ENCODE measurements at places on chromosomes 3 and 15.
A peak's percentile ranks its signal among the peaks of the same experiment; 100 is the strongest.

DNA sequence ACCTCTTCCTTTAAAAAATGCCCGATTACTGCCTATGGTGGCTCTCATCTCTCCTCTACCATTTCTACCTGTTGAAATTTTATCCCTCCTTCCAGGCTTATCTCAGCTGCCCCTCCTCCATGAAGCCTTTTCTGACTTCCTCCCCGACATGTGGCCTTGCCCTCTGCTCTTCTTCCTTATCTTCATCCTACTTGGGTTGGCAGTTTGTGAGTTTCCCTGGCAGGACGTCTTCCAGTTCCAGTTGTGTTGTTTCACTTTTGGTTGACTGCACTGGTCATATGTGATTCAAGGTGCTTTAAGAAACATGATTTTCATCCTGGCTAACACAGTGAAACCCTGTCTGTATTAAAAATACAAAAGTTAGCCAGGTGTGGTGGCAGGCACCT, 4.4 kb downstream of the DLL4 start:
- DNase-seq = no peak

DNA sequence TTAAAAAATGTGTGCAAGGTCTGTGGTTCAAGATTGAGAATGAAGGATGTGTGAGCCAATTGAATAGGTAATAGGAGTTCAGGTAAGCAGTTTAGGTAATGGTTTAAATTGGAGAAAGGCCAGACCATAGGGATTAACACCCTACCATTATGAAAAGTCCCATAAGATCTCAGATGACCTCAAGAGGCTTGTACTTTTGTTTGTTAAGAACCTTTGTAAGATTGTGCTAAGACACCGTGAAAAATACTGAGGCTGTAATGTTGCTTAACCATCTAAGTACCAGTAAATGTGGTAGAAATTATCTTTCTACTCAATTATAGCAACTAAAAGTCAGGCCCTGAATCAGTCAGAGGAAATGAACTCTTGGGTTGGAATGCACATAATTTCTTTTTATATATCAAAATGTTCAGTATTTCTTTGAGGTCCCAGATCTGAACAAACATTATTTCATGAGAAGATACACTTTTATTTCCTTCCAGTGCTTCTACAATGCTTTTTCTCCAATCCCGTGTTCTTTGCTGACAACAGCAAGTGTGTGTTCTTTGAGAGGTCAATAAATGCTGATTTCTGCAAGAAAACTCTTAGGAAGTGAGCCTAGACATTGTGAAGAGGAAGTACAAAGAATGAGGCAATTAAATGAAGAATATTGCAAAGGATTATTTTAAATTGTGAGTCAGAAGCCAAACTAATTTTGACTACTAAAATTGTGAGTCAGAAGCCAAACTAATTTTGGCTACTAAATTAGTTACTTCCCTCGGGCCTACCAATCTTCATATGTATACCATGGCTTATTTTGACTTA, 66.4 kb downstream of the TCF12 start:
- DNase-seq = no peak

DNA sequence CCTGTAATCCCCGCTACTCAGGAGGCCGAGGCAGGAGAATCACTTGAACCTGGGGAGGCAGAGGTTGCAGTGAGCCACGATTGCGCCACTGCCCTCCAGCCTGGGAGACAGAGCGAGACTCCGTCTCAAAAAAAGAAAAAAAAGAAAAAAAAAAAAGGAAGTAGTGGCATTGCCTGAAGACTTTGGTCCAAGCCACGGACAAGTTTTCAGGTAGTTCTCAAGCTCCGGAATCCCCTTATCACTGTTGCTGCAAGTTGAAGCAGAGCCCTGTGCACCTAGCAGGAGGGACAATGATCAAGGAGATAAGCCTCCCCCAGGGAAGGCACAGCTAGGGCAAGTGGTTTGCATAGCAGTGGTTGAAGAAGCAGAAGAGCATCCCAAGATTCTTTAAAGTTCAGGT, 97.6 kb downstream of the MEX3B start:
- no peak for DNase-seq

GRCh38 chr15:64635499-64636495, 139.6 kb downstream of the RBPMS2 start:
- peak; percentile 53 for DNase-seq

- DNase-seq = no peak
Measured at GRCh38 chr3:29011966-29012365, 268.9 kb upstream of the RBMS3 start.

DNA sequence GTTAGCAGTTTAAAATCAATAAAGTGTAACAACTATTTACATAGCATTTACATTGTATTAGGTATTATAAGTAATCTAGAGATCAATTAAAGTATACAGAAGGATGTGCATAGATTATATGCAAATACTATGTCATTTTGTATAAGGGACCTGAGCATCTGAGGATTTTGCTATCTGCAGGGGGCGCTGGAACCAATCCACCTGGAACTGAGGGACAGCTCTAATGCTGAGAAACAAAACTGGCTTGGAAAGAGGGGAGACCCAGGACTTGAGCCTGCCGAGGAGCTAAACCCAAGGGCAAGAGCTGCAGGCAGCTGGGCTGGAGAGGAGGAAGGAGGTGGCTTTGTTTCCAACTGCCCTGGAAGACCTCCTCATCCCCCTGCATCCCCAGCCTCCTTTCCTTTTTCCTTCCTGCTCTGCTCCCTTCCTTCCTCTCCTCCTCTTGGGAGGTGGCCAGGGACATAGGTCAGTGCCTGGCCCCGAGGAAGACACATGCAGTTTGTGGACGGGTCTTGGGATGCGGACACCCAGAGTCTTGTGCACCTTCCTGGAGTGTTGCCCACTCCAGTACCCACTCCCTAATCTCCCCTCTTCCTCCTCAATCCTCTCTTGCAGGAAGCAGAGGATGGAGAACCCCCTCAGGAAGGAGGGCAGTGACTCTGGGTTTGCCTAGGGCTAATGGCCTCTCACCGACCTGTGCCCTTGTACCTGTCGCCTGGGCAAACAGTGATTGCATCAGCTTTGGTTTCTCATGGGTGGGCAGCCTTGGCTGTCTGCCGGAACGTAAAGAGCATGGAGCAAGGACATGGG, 825 bp upstream of the RTP3 start:
- DNase-seq = no peak

DNA sequence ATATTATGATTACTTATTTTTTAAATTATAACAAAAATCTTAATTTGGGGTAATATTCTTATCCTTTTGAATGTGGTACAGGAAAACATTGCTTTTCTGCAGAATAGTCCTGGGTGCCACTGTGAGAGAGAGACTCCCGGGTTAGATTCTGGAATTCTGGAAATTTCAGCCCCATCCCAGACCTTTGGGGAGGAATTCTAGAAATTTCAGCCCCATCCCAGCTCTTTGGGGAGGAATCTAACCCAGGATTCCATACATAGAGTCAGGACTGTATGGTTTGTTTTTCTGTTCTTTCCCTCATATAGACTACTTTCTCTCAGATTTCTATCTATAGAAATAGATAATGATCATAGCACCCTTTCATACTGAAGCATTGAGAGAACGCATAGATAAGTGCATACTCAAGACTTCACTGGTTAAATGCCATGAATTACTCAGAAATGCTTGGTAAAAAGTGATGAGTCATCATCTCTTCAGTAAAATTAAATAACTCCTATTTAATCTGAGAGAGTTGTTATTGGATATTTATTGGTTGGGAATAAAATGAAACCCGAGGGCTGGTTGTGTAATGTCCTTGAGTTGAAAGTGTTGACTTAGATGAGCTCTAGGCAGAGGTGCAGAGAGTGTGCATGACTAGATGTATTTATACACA, 8.3 kb downstream of the EIF2AK4 start:
- DNase-seq = no peak

- DNase-seq = no peak
Measured at GRCh38 chr3:123790254-123791072, 93.7 kb downstream of the MYLK start.

- no peak for DNase-seq
Measured at GRCh38 chr15:73264881-73265280, 103.9 kb downstream of the HCN4 start.

DNA sequence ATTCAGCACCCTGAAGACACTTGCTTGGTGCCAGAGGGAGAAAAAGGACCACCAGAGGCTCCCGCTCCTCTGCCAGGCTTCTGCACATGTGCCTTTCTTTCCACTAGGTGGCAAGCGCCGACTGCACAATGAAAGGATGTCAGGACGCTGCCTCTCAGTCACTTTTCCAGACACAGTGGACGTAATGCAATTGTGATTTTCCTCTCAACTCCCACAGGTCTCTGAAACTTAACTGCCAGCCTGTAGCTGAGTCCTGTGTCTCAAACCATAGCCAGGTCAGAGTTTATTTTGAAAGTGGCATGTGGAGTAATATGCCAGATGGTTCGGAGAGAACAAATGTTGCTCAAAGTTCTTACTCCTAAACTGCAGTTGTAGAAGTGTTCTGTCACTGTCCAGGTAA, 162.9 kb downstream of the ITPR1 start:
- peak; percentile 42 for DNase-seq

GRCh38 chr3:82093641-82094040, 332.2 kb upstream of the GBE1 start:
- DNase-seq = no peak

GRCh38 chr3:65960087-65960486, 78.6 kb downstream of the MAGI1 start:
- no peak for DNase-seq

Measured in LoVo (cell line).